ENCODE measurements at places on chromosomes 7 and 10.

GRCh38 chr10:82505009-82505408, 630.0 kb downstream of the NRG3 start:
- no peak for DNase-seq

DNA sequence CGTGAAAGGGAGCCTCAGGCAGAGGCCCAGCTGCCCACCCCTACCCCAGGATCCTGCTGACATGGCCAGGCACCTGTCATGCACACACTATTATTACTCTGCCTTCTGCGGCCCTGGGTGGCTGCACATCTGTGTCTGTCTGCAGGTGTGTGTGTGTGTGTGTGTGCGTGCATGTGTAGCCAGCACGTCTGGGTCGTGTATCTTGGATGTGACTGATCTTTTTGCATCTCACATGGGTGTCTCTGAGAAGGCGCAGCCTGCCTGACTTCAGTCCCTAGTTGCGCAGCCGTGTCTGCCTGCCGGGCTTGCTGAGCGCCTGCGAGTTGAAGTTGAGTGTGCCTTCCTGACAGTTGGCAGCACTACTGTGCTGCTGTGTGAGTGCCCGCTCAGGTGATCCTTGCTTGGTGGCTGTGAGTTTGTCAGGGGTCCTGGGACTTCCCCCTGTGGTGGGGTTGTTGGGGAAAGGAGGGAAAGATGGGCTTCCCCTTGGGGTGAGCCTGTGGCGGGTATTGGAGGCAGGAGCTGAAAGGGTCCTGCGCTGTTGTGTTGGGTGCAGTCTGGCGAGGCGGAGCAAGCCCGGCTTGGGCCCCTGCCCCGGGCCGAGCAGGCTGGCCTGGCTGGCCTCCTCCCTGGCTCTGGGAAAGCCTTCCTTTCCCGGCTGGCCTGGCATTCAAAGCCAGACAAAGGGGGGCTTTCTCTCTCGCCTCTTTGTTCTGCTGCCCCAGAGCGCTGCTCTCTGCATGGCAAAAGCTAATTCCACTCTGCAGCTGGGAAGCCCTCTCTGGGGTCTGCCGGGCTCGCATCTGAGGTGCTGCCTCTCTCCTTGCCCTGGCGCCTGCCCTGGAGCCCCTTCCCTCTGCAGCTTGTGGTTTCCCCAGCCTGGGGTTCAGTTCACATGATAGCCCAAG, 4.9 kb downstream of the TRIM8 start:
- DNase-seq: no peak

- DNase-seq: no peak
Observed at GRCh38 chr7:101804088-101804963, 13.1 kb upstream of the CUX1 start.

DNA sequence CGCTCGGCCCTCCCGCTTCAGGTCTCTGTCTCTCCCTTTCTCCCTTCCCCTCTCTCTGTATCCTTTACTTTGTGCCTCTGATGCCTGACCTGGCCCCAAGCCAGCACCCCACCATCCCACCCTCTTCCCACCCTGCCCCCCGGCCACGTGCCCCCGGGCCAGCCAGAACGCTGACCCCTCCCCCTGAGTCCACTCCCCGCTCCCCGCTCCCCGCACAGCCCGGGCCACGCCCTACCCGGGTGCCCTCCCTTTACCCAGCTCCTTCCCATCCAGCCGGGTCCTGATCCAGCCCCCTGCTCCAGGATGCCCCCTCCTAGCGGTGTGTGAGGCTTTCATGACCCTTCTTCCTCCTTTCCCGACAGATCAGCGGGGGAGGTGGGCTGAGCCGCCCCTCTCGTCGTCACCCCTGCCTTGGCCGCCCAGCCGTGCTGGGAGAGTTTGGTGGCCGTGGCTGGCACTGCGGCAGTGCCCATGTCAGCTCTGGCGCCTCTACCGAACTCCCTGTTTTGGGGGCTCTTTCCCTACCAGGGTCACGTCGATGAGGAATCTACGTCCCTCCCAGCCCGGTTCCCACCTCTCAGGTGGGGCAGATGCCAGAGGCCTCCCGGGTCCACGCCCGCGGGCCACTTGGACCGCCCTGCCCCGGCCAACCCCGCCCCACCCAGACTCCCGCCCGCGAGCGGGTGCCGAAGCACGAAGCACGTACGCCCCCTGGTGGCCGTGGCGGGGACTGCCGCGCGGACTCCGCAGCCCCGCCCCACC, 127.4 kb downstream of the UBE2H start:
- DNase-seq: peak; percentile 61

DNA sequence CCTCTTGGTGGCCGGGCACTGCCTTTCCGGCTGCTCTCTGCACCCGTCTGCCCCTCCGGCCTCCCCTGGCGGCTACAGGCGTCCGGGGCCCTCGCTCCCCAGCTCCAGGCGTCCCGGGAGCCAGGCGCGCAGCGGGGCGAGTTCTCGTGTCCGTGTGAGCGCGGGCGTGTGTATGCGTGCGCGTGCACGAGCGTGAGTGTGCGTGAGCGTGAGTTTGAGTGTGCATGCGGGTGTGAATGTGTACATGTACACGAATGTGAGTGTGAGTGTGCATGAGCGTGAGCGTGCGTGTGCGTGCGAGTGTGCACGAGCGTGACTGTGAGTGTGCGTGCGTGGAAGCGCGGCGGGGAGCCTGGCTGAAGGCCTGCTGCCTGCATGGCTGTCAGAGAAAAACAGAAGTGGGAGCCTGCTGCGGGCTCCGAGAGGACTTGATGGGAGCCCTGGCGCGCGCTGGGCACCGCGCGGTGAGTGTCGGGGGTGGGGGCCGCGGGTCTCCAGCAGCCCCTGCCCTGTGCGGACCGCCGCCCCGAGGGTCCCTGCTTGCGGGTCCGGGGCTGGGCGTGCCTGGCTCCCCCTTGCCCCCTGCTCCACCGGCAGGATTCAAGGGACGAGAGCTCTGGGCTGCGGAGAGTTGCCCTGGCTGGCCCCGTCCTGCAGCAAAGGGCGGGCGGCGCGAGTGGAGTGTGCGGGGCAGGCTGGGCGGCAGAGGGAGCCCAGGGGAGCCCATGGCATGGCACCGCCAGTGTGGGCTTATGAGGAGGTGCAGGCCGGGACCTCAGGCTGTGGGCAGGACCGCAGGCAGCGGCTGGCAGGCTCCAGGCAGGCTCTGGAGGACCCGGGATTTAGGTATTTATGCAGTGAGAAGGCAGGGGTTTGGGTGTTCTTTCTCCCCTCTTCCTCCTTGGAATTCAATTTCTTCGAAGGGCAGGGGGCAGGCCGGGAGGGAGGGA, 75.8 kb upstream of the EN2 start:
- DNase-seq: no peak

- peak; percentile 99 for DNase-seq
Observed at GRCh38 chr10:72272689-72273409, 875 bp upstream of the DDIT4 start.

DNA sequence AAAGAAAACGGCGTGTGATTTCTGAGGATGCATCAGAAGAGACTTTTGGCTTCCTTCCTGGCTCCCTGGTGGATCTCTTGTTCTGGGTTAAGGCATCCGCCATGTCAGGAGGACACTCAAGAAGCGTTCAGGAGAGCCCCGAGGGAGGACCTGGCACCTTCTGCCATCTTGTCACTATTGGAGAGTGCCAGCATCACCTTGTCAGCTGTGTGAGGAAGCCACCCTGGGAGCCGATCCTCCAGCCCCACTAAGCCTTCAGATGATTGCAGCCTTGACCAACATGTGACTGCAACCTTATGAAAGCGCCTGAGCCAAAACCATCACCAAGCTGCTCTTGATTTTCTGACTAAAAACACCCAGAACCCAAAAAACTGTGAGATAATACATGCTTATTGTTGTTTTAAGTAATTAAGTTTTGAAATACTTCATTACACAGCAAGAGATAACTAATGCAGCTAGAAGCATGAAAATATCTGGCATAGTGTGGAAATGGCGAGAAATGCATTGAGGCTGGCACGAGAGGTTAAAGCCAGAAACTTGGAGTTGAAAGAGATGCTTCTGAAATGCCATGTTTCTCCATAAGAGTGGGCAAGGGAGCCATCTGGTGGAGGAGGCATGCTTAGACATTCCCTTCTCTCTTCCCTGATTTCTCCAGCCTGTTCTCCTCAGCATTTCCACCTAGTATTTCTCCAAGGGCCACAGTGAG, 5.4 kb upstream of the ZFYVE27 start:
- peak; percentile 80 for DNase-seq

DNA sequence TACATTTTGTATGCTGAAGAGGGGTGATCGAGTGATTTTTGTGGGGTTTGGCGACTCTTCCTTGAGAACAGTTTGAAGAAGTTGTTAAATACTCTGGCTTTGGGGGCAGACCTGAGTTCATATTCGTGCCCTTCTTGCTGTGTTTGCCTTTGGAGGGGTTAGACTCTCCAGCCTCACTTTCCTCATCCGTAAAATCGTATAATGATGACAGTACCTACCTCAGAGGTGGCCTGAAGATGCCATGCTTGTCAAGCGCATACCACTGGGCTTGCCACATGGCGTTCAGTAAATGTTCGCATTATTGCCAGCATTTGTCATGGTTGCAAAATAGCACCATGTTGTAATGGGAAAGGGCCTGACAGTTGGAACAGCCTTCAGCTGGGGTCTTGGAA, 1.3 kb downstream of the STK17A start:
- DNase-seq: peak; percentile 88

GRCh38 chr10:1175956-1176565, 119.9 kb downstream of the WDR37 start:
- no peak for DNase-seq

- DNase-seq: no peak
Observed at GRCh38 chr7:22111661-22112060, 166.0 kb upstream of the CDCA7L start.

DNA sequence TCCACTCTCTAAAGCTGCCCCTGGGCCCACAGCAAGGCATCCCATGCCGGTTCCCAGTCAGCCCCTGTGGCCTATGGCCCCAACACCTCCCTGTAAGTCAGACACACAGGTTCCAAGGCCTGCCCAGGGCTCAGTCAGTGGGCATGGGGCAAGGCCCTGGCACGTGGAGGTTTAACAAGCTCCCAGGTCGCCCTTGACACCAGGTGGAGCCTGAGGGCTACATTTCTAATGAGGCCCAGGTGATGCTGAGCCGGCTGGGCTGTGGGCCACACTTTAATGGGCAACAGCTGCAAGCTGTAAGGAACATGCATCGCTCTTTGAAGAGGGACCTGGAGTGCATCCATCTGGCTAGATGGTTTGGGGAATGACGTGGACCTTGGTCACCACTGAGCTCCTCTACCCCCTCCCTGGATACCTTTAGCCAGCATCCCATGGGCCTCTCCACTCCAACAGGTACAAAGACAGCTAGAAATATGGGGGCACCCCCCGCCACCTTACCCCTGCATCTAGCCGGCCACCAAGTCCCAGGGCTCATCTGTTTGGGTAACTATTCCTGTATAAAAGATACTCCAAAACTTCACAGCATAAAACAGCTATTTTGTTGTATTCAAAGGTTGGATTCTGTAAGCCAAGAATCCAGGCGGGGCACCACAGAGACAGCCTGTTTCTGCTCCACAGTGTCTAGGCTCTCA, 122.5 kb downstream of the OAT start:
- peak; percentile 69 for DNase-seq

GRCh38 chr10:5343561-5343960, 21.2 kb upstream of the UCN3 start:
- no peak for DNase-seq

DNA sequence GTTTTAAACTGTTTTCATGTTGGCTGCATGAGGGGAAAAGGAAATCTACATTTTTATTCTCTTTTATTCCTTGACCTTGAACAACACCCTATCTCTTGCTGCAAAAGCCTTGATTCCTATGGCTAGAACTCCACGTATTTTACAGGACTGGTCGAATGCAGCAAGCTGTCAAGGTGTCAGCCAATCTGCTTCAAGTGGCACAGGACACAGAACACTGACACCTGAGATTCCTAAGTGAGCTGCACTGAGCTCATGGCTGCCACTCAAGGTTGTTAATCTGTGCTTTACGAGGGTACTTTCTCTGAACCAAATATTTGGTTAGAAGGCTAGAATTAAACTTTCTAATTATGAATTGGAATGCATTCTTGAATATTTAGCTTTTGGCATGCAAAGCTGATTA, 349.7 kb upstream of the COBL start:
- DNase-seq: no peak

DNA sequence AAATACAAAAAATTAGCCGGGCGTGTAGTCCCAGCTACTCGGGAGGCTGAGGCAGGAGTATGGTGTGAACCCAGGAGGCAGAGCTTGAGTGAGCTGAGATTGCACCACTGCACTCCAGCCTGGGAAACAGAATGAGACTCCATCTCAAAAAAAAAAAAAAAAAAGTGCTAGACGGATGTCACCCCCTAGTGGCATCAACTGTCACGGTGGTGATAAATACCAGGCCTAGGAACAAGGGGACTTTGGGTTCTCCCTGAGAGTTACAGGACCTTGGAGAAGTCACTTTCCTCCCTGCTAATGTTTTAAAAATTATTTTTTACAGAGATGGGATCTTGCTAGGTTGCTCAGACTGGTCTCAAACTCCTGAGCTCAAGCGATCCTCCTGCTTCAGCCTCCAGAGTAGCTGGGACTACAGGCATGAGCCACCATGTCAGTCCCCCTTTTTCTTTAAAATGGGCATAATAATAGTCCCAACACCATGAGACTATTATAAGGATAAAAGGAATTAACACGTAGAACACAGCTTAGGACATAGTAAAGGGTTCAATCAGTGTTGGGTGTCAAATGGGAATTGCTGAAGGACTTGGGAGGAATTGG, 2.6 kb upstream of the TMEM130 start:
- DNase-seq: no peak

DNA sequence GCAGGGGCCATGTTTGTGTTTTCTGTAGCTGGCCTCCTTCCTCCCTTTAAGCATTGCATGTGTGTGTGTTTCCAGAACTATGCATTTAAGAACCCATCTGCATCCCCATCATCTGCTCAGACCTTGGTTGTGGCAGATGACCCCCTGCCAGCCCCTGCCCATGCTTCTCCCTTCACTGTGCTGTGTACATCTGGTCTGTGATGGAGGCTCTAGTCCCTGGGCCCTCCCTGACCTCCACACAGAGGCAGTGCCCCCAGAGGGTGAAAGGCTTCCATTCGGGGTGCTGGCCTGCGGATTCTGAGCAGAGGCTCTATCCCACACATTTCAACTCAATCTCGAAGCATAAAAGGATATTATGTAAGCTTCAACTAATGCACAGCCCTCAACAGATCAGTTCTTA, 89.4 kb downstream of the TACC2 start:
- DNase-seq: no peak

DNA sequence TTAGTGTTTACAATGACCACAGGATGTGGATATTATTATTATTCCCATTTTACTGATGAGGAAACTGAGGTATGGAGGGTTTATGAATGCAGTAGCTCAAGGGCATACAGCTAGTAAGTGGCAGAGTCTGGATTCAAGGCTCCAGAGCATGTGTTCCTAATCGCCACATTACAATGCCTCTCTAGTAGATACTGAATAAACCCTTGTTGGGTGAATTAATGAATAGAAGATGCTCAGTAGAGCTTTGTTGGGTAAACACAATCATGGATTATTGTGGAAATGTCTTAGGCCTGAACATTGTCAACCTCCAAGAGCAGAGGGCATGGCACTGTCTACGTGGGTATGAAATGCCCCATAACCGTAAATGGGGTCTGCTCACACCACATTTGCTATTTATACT, 545.3 kb downstream of the LRMDA start:
- no peak for DNase-seq
